ENCODE measurements at places on chromosomes 16 and 17. TPM values are rescaled to one million over a fixed set of nuclear protein-coding genes. Genes with fewer than 3 reads are reported as not detected.

Gene CRYBA1
- not detected for polyA plus RNA-seq

Gene SEPTIN12
- not detected for polyA plus RNA-seq

Gene CDRT15
- polyA plus RNA-seq: not detected

Gene C17orf113
- 1.5 TPM for polyA plus RNA-seq

Gene MYH2
- polyA plus RNA-seq: not detected

Gene TNS4
- polyA plus RNA-seq: 0.19 TPM

Gene KRT222
- polyA plus RNA-seq: 0.77 TPM

Gene SNAI3
- polyA plus RNA-seq: 0.22 TPM

Gene STX1B
- 0.11 TPM for polyA plus RNA-seq

Gene ORC6
- polyA plus RNA-seq: 0.46 TPM

Gene KRTAP2-3
- polyA plus RNA-seq: not detected

Gene ODAD4
- 0.48 TPM for polyA plus RNA-seq

Gene CETP
- 2.8 TPM for polyA plus RNA-seq

Gene CLDN9
- 0.30 TPM for polyA plus RNA-seq

Gene KRTAP4-3
- not detected for polyA plus RNA-seq

Gene TSPAN10
- polyA plus RNA-seq: 1.3 TPM

Gene KRT33A
- not detected for polyA plus RNA-seq

Gene RAP1GAP2
- 3.9 TPM for polyA plus RNA-seq

Gene ZNF287
- polyA plus RNA-seq: 1.8 TPM

Gene HOXB4
- 3.6 TPM for polyA plus RNA-seq

Gene NPIPA8
- not detected for polyA plus RNA-seq

Gene CEP295NL
- polyA plus RNA-seq: 2.4 TPM

Gene FOXL1
- polyA plus RNA-seq: 0.56 TPM

Gene TP53TG3C
- polyA plus RNA-seq: not detected

Gene PNMT
- 9.8 TPM for polyA plus RNA-seq

Gene TRIM37
- 4.0 TPM for polyA plus RNA-seq

Gene SOX15
- polyA plus RNA-seq: 0.21 TPM

Gene HS3ST3A1
- polyA plus RNA-seq: 0.61 TPM

Gene JMJD6
- polyA plus RNA-seq: 32.4 TPM

Gene NPIPA3
- polyA plus RNA-seq: 3.1 TPM

Gene ADAD2
- polyA plus RNA-seq: 0.15 TPM

Gene MMP25
- 0.84 TPM for polyA plus RNA-seq

Gene CDYL2
- polyA plus RNA-seq: 0.76 TPM

Gene CDH11
- polyA plus RNA-seq: 8.8 TPM

Gene SRL
- polyA plus RNA-seq: 1.0 TPM

Gene KRT40
- polyA plus RNA-seq: not detected

Gene ETV4
- 0.16 TPM for polyA plus RNA-seq

Gene GRAP
- polyA plus RNA-seq: 7.3 TPM

Gene CTRL
- polyA plus RNA-seq: 1.3 TPM

Gene COG7
- 12.4 TPM for polyA plus RNA-seq

Gene MT4
- polyA plus RNA-seq: not detected

Gene SPIRE2
- polyA plus RNA-seq: 1.5 TPM

Gene KRT16
- polyA plus RNA-seq: 15.5 TPM

Gene CMIP
- polyA plus RNA-seq: 9.2 TPM

Gene CD300H
- polyA plus RNA-seq: not detected

Gene SCNN1B
- polyA plus RNA-seq: 9.4 TPM

Gene TSNAXIP1
- polyA plus RNA-seq: 1.1 TPM

Gene GPRC5C
- polyA plus RNA-seq: 7.8 TPM

Gene SSTR5
- not detected for polyA plus RNA-seq
